ENCODE measurements at places on chromosomes 2 and 18.

- no peak for DNase-seq
Measured at GRCh38 chr2:104704496-104705245, 149.2 kb upstream of the POU3F3 start.

DNA sequence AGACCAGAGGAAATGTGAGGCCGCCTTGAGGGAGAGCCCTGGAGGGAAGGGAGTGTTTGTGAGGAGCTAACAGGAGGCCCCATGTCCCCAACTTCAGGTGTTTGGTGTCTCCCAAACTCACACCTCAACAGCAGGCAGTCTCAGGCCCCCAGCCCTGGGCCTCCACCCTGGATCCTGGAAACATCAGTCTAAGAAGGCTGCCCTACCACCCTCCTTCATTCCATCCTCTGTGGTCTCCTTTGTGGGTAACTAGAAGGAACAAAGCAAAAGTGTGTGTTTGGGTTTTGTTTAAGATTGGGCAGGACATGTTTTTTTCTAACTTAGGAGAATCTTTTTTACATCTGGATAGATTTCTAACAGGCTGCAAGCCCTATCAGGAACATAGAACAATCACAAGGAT is 404.3 kb downstream of the BCL11A start:
- no peak for DNase-seq

DNA sequence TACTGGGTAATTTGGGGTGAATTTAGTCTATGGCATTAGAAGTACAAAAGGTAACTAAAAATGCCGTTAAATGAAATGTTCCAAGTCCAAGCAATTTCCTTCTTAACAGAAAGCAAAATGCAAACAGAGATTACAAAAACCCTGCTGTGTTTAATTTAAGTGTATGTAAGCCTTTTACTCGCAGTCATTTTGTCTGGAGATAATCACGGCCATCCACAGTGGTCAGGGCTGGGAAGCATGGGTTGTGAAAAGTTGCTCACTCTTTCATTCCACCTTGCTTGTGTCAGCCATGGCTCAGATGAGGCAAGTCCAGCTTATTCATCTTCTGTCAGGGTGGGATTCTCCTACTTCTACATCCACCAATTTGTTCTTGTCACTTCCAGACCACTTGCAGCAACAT is 983.6 kb upstream of the ZEB2 start:
- DNase-seq = no peak

- no peak for DNase-seq
Measured at GRCh38 chr18:49364821-49365220, 95.6 kb downstream of the DYM start.

DNA sequence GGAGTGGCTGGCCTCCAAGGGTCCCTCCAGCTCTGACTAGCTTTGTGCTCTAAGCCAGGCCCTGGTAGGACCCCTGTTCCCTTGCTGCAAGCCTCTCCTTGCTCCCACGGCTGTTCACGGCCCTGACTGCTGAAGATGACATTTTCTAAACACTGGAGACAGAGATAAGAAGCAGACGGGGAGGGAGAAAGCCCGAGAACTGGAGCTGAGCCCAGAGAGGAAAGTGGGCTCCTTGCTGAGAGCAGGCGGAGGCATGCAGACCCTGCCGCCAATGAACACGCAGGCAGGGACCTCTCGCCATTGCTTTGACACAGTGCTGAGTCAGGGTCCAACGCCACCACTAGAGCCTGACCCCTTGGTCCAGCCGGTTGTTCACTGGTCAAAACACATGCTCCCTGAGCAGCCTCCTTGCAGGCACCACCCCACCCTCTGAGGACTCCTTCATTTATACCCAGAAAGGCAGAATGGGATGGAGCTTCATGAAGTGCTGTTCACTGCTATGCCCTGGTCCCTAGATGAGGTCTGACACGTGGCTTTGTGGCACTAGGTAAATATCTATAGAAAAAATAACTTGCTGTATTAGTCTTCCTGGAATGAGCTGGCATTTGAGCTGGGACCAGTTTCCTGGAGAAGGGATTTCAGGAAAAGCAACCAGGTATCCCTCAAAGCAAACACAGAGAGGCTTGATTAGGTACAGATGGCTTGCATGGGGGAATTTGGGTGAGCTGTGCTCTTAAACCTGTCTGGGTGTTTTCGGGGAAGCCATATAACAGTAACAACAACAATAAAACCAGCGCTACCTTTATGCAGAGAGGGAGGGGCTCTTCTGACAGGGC is 65.7 kb downstream of the MCFD2 start:
- no peak for DNase-seq

GRCh38 chr18:39938676-39939608 is 2016.1 kb upstream of the PIK3C3 start:
- DNase-seq = no peak

- no peak for DNase-seq
Measured at GRCh38 chr2:73736378-73736777, 767 bp downstream of the TPRKB start.

DNA sequence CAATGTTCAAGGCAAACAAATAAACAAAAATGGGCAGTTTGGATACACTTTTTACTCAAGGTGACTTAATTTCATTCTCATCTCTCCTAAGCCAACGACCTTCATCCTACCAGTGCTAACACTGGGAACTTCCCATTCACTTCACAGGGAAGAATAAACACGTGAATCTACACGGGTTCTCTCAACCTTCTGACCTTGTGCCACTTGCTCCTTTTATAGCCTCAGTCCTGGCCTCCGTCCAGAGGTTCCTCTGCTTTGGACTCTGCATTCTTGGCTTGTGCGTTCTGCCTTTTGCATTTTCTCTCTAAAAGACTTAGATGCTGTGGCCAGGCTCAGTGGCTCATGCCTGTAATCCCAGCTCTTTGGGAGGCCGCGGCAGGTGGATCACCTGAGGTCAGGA is 13.8 kb downstream of the ZNF2 start:
- no peak for DNase-seq

DNA sequence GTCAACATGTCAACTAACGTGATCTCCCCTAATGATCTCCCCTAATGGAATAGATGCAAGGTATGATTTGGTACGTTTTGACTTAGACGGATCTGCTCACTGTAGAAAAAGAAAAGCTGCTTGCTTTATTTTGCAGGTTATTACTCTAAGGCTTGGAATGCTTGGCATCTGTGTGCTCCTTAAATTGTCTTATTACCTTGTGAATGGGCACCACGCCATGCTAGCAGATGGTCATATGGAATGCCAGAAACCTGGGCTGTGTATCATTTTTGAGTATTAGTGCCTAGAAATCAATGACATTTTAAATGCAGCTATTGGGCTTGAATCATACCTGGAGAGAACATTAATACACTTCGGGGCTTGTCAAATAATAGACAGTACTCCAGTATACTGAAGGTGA is 16.5 kb upstream of the FIGN start:
- DNase-seq = no peak

DNA sequence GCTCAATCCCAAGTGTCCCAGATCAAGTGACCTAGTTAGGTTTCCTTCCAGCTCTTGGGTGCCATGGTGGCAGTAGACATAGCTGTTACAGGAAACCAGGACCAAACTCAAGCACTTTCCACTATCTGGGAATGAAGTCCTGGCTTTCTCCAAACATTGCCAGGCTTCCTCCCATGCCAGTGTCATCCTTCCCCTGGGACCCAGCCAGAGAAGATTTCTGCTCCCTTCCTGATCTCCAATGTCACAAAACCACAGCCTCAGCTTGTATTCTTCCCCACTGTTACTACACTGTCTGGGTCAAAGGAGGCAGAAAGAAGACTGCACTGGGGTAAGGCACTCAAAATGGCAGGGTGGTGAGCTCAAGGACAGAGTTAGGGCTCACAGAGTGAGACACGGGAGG is 347.1 kb downstream of the TNS1 start:
- DNase-seq = no peak

DNA sequence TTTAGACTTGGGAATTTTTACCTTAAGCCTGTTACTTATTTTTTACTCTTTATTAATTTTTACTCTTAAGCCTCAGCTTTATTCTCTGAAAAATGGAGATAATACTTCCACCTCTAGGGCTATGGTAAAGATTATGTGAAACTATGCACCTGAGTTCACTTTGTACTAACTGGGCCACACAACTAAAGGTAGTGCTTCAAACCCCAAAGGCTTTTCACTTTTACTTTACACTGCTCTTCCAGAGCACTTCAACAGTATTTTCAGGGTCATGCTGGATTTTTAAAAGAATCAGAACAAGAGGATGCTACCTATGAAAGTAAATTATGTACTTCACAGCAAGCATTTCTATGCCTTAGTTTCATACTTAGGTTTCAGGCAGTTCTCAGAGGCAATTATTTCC is 27.8 kb downstream of the MEX3C start:
- no peak for DNase-seq

All from GM12891 (cell line).